NCI-H2171 (cell line): ENCODE measurements at places on chromosomes 5 and 9.

- DNase-seq, result no peak
Observed at GRCh38 chr5:133849116-133849515, 119.3 kb downstream of the C5orf15 start.

- no peak for DNase-seq
Observed at GRCh38 chr5:172919525-172920446, 39.4 kb upstream of the RPL26L1 start.

DNA sequence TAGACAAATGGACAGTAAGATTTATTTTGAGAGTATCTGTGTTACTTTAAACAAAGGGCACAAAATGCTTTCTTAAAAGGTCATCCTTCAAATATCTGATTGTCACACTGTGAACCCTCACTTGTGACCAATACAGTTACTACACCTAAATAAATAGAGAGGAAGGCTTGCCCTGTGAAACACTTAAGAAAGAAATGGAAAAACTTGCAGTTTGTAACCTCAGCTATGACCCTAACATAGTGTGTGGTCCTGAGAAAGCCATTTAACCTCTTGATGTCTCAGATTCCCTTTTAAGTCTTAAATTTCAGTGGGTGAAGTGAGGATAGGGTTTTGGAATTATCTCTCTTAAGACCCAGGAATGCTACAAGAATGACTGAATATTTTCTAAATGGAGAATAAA, 126.7 kb upstream of the SLC27A6 start:
- DNase-seq, result no peak

GRCh38 chr9:112487799-112488340, 1.2 kb downstream of the KIAA1958 start:
- no peak for DNase-seq

DNA sequence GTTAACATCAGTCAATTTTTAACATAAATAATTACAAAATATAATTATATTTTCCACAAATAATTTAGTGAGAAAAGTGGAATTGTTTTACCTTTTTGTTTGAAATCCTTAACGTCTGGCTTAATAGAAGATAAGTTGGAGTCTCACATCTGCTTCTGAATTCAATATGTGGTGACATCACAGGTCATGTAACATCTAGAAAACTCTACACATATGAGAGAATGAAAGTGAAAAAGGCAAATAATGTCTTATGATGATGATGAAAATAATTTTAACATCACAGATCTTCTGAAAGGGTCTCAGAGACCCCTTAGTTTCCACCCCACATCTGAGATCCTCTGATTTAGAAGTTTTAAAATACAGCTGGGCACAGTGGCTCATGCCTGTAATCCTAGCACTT, 81.5 kb downstream of the PRKACG start:
- no peak for DNase-seq

DNA sequence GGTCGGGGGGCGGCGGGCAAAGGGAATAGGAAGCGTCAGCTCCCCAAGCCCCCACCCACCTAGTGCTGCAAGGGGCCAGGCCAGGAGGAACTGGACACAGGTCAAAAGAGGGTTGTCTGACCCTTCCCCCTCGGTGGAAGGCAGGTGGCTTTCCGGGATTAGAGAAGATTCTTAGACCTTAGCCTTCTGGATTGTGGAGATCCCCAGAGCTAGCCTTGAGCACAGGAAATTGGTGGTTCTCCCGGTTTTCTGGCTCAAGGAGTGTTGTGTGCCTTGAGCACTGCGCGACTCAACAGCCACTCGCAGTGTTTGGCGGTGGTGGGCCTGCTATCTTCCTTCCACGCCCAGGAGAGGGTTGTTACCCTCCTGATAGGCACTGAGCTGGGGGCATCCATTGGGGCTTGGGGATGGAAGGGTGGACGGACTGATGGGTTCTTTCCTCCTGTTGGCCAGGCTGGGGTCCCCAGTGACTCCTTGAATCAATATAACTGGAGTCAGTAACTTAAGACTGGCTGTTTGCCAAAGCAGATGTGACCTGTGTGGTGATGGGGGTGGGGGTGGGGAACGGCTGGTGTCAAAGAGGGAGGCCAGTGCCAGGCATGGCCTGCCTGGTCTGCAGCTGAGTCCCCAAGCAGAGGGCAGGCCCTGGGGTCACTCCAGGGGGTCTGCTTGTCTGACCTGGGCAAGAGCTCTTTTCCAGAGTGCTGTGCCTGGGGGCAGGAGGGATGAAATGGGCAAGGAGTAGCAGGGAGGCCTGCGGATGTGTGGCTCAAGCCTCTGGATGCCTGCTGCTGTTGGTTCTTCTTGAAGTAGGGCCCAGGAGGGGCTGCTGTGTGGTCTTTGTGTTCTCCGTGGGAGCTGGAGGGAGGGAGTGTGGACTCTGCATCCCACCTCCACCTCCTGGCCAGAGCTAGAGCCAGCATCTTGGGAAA, 2.1 kb downstream of the FGF18 start:
- DNase-seq, result no peak

GRCh38 chr9:2802494-2802921, 41.4 kb downstream of the PUM3 start:
- no peak for DNase-seq

GRCh38 chr5:135243556-135244285, 155.3 kb downstream of the MACROH2A1 start:
- no peak for DNase-seq

DNA sequence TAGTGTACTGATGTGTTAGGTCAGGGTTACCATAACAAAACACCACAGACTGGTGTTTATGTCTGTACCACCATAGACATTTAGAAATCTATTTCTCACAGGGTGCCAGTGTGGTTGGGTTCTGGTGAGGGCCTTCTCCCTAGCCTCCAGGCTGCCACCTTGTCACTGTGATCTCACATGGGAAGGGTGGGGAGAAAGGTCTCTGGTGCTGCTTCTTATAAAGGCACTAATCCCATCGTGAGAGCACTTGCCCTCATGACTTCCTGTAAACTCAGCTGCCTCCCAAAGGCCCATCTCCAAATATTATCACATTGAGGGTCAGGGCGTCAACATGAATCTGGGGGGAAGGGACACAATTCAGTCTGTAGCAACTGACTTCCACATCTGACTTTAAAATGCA, 49.8 kb downstream of the PIK3R1 start:
- no peak for DNase-seq

DNA sequence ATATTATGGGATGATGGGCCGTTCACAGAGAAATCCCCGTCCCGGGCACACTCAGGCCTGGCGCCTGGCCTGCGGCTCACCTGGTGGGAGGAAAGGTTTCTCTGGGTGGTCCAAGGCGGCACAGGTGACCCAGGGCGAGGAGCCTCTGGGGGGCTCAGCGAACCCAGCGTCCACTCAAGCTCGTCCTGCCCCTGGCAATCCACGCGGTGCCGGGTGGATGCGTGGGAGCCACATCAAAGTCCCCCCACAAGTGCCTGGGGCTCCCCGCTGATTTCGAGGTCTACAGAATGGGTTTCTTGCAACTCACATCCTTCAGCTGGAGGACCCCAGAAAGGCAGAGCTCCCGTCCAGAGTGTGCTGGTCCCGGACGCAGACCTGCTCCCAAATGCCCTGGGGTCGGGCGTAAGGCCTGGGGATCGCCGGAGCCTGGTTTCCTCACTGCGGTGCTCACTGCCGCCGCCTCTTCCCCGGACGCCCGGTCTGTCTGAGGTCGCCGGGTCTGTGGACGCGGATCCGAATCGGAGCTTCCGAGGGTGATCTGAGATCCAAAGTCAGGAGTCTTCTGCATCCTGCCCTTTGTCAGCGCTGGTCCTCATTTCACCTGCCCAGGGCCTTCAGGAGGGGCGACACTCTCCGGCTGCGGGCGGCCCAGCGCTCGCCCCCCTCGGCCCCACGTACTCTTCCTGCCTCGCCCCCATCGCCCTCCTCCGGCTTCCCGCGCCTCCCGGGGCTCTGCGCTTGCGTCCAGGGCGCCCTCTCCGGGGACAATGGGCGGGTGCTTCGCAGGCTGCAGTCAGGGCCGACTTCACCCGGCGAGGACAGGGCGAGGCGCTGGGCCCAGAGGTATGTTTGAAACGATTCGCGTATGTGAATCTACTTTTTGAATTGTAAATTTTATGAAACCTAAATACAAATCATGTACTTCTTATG, 20.0 kb upstream of the RUFY1 start:
- no peak for DNase-seq

GRCh38 chr9:73143711-73144328, 7.8 kb upstream of the ANXA1 start:
- no peak for DNase-seq

- no peak for DNase-seq
Observed at GRCh38 chr9:33130961-33131789, 36.0 kb downstream of the B4GALT1 start.

GRCh38 chr5:36590513-36591286, 15.7 kb upstream of the SLC1A3 start:
- no peak for DNase-seq

DNA sequence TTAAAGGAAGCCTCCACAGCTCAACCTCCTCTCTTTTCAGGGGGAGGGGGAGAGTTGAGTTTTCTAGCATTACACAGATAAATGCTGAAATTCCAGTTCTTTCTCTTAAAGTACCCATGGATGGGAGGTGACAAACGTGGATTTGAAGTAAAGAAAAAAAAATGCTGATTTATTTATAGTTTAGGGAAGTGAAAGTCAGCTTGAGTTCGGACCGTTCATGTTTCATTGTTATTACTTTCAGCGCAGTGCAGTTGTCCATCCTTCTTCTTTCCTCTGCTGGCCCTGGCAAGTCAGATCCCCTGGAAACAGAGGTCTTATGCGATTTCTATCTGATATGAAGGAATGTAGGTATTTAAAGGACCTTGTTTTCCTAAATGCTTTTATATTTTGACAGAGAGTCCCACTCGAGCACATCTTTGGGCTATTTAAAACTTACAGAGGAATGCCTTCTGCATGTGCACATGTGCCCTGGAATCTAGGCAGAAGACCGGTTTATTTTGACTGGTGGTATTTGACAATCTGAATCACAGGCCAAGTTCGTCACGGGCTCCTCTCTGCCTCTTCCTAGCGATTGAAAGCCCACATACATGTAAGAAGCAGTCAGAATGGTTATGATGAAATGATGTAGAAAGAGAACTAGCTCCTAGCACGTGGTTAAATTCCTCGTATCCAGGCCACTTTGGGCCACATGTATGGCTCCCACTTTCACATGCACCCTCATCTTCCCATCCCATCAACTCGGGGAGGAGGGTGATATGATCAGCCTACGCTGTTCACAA, 385.2 kb upstream of the KLF4 start:
- DNase-seq, result no peak

DNA sequence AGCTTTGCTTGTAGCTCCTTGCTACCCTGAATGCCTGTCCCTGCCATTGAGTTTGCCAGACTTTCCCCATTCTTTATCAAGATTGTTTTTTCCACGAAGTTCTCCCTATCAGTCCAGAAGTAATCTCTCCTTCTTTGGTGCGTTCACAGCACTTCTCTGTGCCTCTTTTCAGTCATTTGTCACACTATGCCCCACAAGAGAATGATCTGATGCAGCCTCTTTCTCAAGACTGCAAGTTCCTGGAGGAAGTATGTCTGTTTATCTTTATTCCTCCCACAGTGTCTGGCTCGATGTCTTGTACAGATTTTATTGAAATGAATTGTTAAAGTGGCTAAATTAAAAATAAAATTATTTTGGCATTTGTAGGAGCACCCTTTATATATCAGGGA, 99.3 kb downstream of the CCDC192 start:
- DNase-seq, result no peak

- no peak for DNase-seq
Observed at GRCh38 chr9:135029463-135029862, 58.0 kb upstream of the OLFM1 start.

GRCh38 chr5:178413988-178414387, 176.2 kb downstream of the COL23A1 start:
- DNase-seq, result peak; percentile 16

GRCh38 chr5:138910546-138911185, 35.5 kb upstream of the LRRTM2 start:
- no peak for DNase-seq

DNA sequence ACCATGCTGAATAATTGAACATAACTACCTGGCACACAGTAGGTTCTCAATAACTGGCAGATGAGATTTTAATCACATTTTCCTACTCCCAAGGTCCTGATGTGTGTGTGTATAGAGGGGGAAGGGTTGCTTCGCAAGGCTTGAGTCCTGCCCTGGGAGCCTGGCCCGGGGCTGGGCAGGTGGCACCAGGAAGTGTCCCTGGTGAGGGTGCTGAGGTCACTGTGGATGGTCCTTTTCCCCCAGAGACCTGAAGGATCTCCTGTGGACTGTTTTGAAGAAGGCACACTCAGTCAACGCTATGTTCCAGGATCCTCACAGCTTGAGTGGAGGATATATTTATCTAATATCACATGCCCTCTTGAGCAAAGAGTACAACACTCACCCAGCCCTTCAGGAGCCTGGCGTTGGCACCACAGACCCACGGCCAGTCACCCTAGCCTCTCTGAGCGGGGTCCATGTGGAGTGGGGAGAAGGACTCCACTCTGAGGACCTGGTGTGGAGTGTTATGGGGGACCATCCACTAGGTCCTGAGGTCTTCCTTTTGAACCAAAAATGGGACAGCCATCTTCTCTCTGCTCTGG, 177.8 kb downstream of the GABBR2 start:
- DNase-seq, result no peak

GRCh38 chr9:12719431-12719830, 26.2 kb downstream of the TYRP1 start:
- DNase-seq, result no peak

- no peak for DNase-seq
Observed at GRCh38 chr5:7856855-7857254, 5.9 kb upstream of the CFAP90 start.

GRCh38 chr5:174736331-174736721, 11.9 kb downstream of the MSX2 start:
- no peak for DNase-seq

DNA sequence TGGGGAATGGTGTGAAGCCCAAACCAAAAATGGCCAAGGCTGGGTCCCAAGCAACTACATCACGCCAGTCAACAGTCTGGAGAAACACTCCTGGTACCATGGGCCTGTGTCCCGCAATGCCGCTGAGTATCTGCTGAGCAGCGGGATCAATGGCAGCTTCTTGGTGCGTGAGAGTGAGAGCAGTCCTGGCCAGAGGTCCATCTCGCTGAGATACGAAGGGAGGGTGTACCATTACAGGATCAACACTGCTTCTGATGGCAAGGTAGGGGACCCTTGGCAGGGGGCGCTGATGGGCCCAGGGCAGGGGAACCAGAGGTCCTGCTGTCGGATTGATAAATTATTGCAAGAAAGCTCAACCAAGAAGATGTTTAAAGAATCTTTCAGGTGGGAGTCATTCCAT, 19.8 kb downstream of the ABL1 start:
- DNase-seq, result no peak

- no peak for DNase-seq
Observed at GRCh38 chr9:2697492-2697891, 19.8 kb upstream of the KCNV2 start.

DNA sequence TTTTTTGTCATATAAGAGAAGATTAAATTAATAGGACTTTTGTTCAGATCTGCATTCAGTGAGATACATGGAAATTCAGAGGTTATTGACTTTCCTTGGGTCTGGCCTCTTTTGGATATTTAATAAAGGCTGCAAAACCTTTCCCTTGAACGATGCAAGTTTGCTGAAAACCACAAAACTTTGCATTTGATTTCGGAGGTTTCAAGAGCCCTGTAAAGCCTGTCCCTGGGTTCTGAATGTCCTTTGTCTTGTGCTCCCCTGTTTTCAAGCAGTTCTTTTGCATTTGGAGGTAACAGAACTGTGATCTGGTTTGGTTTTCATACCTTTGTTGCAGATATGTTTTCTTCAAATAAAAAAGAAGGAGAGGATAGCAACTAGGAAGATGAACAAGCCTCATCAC, 188.1 kb upstream of the DMRT1 start:
- no peak for DNase-seq
